ENCODE measurements at places on chromosomes 5 and 9.

DNA sequence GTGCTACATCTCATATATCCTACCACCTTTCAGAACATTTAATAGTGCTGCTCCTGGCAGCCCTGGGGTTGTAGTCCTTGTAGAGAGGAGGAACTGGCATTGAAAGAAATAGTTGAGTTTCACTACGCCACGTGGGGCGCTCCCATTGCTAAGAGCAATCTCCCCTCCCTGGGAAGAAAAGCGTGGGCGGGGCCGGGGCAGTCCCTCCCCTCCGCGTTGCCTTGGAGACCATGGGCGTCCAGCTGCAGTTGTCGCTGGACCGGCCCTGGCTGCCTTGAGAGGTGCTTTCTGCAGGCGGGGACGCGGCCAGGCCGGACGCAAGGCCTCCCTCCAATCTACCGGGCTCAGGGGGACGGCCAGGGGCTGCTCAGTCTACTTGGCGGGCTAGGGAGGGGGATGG, 368 bp upstream of the CCDC180 start:
- no peak for DNase-seq

DNA sequence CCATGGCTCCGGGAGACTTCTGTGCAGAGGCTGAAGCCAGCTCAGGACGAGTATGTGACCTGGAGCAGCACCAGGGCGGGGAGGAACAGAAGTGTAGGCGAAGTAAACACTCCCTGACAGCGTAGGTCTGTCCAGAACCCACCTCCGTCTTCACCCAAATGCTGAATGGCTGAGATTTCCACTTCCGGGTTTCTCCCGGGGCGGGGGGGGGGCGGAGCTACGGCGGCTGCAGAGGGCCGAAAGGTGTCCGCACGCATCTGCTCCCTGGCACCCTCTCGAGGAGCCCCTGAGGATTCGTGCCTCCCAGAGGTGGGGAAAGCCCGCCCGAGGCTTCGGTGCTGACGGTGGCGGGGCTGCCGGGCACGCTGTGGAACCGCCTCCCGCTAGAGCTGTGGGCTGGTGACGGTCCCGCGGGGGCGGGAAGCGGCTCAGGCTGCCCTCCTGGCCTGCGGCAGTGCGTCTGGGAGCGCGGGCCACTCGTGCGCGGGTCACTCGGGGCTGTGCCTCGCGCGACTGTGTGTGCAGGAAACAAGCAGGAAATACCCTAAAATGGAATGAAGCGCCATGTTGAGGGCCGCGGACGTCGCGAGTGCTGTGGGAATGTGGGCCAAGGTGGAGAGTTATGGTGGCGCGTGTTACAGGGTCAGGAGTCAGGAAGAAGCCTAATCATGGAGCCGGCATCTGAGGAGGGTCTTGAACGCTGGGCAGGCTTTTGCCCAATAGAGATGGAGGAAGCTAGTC, 1425.4 kb downstream of the FOXD4L5 start:
- DNase-seq, result no peak

- DNase-seq, result no peak
These were observed 28.8 kb downstream of the FOXD1 start for GRCh38 chr5:73419465-73420390.

DNA sequence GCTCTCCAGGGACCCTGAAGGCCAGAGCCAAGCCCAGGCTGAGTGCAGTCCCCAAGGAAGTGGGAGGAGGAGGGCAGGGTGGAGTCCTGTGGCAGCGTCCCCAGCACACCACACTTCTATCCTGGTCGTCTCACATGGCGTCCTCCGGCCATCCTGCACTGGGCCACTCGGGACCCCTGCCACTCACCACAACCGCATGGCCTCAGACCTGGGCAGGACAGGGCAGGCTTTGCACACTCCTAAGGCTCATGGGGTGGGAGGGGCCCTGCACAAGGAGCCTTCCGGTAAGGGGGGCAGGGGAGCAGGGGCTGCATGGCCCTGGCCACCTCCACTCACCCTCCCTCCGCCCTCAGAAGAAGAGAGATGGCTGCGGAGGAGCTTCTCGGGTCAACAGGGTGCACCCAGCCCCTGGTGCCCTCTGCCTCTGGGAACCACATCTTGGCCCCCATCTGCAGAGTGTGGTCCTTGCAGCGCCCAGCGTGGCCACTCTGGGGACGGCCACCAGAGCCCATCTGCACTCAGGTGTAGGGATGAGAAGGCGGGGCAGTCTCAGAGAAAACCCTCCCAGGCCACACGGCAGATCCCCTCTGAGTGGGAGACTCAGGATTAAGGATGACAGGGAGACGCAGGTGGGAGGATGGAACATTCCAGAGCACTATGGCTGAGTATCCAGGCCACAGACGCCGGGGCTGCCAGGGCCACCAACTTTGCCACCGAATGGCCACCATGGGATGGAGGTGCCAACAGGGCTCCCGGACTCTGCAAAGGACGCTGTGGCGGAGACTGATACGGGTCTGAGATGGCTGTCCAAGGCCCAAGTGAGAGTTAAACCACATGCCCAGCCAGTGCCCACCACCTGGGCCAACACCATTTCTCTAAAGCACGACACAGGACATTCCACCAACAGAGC, 7.6 kb downstream of the TPPP start:
- DNase-seq, result no peak

DNA sequence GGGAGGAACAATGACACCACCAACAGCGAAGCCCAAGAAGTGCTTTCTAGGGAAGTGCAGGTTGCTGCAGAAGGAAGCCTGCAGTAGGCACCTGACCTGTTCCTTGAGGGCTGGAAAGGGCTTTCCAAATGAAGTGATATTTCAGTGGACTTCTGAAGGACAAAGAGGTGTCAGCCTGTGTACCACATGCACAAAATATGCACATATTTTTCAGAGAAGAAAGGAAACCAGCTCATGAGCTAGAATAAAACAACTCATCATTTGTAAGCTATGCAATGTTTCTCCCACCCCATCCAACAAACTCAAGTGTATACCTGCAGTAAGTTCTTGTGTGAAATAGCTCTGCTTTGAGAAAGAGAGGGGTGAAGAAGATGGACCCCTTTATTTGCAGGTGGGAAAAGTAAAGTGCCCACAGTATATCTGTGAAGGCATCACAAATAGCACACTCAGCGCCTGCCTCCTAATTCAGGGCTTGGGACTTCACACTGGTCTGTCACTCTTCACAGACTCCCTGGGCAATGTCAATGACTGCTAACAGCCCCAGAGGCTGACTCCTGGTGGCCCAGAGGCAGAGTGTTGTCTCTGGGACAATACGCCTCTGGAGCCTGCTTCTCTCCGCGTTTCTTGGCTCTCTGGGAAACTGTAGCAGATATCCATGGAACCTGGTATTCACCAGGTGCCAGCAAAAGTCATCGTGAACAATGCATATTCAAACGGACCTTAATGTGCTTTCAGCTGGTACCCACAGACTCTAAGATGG, 198.1 kb upstream of the EFNA5 start:
- DNase-seq, result no peak

DNA sequence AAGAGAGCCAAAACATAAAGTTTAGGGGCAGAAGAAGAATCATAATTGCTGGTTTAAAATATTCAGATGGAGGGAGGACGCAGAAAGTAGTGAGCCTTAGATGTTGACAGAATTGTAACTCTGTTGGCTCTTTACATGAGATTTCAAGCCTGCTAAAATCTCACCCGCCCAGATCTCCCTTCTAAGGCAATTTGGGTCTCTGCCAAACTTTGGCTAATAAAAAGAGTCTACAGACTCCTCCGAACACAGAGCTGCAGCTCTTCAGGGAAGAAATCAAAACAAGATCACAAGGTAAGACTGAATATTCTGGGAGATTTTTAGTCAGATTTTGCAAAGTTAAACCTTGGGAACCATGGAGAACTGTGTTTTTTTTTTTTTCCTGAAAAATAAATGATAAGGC, at the start of gene IL33:
TSS of gene IL33 (plus strand) at position 246 of the 400 bp plus-strand sequence. CDS start 25,888 bp downstream, outside the sequence.
- DNase-seq, result no peak

- no peak for DNase-seq
These were observed 780 bp upstream of the CCNJL start for GRCh38 chr5:160312960-160313727.

GRCh38 chr5:6412811-6413210, 34.5 kb upstream of the MED10 start:
- DNase-seq, result no peak

- no peak for DNase-seq
These were observed 132.6 kb downstream of the SPOCK1 start for GRCh38 chr5:137366526-137366925.

- DNase-seq, result no peak
These were observed 28.6 kb upstream of the TMEM250 start for GRCh38 chr9:136147038-136147889.

GRCh38 chr9:80040457-80040856, 468.7 kb downstream of the TLE4 start:
- no peak for DNase-seq

GRCh38 chr9:29555502-29555901, 1982.2 kb upstream of the C9orf72 start:
- no peak for DNase-seq

GRCh38 chr5:146059460-146060220, 45.7 kb downstream of the PLAC8L1 start:
- DNase-seq, result no peak

DNA sequence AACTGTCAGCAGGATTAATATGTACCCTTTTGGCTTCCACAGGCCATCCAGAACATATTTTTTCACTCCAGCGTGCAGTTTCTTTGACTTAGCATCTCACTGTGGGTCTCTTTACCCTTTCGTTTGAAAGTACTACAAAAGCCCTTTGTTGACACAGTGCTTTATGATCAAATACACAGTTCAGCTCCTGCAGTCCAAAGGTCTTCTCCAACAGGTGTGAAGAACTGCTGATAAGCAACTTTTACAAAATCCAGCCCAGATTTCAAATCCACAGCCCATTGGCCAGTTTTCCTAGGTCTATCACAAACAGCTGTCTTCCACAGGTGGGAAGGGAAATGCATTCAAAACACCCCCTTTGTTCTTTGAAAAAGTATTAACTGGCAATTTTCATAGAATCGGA, 54.8 kb downstream of the MYO10 start:
- DNase-seq, result no peak

GRCh38 chr9:108003526-108003925, 514.0 kb upstream of the KLF4 start:
- DNase-seq, result no peak

DNA sequence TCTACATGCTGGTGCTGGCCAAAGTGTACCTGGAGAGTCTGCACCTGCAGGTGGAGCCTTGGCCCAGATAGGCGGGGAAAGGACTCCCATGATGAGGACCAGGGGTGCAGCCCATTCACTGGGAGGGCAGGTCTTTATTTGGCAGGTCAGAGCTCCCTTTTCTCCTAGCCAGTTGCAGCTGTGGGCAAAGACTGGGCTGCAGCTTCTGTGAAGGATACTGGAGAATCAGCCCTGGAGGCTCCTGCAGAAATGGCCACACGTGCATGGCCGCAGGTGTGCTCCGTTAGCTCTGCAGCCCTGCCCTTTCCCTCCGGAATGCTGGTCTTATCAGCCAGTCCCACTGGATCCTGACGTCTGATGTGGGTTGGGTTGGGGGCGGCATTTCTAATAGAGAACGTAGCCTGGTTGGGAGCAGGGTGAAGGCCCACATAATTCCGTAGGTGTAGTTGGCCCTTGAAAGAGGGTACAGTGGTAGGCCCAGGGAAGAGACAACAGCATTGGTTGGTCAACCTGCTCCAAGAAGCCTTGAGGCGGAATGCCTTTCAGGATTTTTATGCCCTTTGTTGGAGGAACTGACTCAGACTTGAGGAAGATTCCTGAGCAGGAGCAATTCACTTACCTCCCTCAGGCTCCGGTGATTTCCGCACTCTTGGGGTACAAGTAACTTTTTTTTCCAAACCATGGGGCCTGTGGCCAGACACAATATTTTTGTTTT, 22.0 kb upstream of the TIFAB start:
- no peak for DNase-seq

GRCh38 chr5:147044572-147045273, 166.2 kb upstream of the PPP2R2B start:
- no peak for DNase-seq

- no peak for DNase-seq
These were observed 609.7 kb upstream of the DAB2 start for GRCh38 chr5:40034441-40034840.

DNA sequence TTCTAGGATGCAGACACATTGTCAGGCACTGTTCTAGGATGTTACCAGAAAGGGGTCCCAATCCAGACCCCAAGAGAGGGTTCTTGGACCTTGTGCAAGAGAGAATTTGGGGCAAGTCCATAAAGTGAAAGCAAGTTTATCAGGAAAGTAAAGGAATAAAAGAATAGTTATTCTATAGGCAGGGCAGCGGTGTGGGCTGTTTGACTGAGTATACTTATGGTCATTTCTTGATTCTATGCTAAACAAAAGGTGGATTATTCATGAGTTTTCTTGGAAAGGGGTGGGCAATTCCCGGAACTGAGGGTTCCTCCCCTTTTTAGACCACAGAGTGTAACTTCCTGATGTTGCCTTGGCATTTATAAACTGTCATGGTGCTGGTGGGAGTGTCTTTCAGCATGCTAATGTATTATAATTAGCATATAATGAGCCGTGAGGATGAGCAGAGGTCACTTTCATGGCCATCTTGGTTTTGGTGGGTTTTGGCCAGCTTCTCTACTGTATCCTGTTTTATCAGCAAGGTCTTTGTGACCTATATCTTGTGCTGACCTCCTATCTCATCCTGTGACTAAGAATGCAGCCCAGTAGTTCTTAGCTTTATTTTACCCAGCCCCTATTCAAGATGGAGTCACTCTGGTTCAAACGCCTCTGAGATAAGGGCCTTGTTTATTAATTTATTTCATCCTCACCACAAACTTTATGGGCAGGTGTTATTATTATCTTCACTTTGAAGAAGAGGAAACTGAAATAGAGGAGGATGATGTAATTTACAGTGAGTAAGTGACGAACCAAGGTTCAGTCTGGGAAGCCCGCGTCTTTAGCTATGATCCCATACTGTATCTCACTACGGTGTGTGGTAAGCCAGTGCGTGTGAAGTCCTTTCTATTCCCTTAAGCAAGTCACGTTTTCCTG, 186.0 kb upstream of the KLF4 start:
- no peak for DNase-seq

DNA sequence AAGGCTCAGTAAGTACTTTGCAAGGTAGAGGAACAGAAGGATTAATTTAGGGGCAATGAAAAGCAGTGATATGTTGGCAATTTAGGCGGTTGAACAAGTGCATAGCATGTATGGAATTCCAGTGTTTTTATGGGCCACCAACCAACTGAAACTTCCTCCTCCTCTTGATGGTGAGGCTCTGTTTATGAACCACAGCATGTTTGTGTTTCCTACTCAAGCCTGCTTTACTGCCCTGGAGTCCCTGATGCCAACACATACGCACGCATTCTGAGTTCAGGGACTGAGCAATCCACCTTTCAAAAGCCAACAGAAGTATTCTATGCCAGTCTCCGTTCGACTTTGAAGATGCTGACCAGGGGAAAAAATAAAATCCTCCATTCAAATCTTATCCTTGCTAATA, 417.5 kb downstream of the EFNA5 start:
- no peak for DNase-seq

- no peak for DNase-seq
These were observed 363.4 kb downstream of the NPR3 start for GRCh38 chr5:33074548-33074947.

- DNase-seq, result no peak
These were observed 24.3 kb downstream of the NDFIP1 start for GRCh38 chr5:142132916-142133315.

DNA sequence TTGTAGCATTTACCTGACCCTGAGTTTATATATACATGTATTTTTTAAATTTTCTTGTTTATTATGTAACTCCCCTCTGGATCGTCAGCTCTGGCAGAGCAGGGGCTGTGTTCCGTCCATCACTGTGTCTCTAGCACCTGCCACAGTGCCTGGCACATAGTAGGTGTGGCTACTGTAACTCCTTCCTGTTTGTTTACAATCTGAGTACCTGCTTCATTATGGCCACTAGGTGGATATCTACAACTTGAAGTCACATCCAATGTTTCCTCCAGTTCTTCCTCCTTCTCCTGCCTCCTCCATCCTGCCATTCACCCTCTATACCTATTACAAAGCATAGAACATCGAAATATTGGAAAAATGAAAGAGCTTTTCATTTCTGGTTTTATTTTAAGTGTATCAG, 14.2 kb upstream of the PPP1R2B start:
- no peak for DNase-seq

Measured in T-helper 9 cell (primary cell).